ENCODE measurements at places on chromosomes 5 and 9. TPM values are rescaled to one million over a fixed set of nuclear protein-coding genes. Genes with fewer than 3 reads are reported as not detected.

C5orf52 gene
- total RNA-seq, result not detected

C9orf78 gene
- 67.4 TPM for total RNA-seq

RBM27 gene
- total RNA-seq, result 31.2 TPM

BHMT2 gene
- not detected for total RNA-seq

C9orf153 gene
- total RNA-seq, result not detected

SHOC1 gene
- not detected for total RNA-seq

CCDC192 gene
- not detected for total RNA-seq

OSTF1 gene
- total RNA-seq, result 53.6 TPM

PRLR gene
- total RNA-seq, result not detected

NEUROG1 gene
- not detected for total RNA-seq

MTAP gene
- 62.2 TPM for total RNA-seq
